ENCODE measurements at places on chromosomes 13 and 19. TPM values are rescaled to one million over a fixed set of nuclear protein-coding genes. Genes with fewer than 3 reads are reported as not detected.

DNA sequence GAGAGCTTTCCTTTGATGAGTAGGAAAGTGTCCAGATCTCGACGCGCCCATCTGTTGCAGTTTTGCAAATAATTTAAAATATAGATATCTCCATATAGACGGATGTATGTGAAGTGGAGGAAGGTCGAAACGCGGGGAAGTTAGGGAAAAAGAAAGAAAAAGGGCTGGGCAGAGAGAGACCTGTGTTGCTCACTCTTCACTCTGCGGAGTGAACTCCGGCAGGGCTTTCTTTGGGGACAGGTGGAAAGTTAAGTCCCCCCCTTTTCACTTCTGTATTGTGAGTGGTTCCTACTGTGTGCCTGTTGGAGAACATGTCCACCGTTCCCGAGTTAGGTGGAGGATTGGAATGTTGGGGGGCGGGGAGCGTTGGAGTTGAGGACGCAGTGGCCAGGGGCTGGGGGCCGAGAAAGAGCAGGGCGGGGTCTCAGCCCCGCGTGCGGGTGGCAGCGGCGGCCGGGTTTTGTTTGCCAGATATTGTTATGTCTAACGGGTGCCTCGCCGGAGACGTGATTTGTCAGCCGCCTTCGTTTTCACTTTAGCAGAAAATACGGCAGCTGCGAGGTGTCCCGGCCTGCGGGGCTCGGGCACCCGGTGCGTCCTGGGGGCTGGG, 145.1 kb upstream of the ZNF536 start:
- H3K27me3 ChIP-seq: peaks cover 81% of the 10 kb centered on the region
- H3K36me3 ChIP-seq: no peaks in the 10 kb centered on the region
- H3K4me3 ChIP-seq: peak overlapping the region; percentile 93

Gene SPIB
- 3.0 TPM for total RNA-seq

DNA sequence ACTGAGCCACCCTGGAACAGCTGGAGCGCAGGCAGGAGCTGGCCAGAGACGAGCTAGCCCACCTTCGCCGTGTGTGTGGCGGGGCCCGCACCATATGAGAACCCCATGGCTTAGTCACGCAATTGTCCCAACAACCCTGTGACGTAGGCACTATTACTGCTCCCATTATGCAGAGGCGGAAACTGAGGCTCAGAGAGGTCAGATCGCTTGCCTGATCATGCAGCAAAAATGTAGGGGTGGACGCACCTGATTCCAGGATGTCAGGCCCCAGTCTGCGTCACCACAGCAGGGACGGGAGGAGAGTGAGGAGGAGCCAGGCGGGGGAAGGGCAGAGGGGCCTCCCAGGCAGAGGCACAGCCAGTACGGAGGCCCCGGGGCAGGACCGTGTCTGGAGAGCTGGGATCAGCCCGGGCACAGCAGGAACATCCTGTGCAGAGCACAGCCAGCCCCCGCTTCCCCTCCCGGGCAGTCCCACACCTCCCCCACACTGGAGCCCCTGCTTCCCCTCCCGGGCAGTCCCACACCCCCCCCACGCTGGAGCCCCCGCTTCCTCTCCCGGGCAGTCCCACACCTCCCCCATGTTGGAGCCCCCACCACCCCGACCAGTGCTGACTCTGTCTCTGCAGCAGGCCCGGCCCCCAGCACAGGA, 16.7 kb downstream of the PIP5K1C start:
- DNase-seq: no peak
- H3K4me3 ChIP-seq: no peak overlapping the region
- no peaks in the 10 kb centered on the region for H3K27me3 ChIP-seq
- H3K4me1 ChIP-seq: peaks cover 28% of the 10 kb centered on the region
- no peak overlapping the region for H3K27ac ChIP-seq
- H3K36me3 ChIP-seq: peaks cover 14% of the 10 kb centered on the region

DNA sequence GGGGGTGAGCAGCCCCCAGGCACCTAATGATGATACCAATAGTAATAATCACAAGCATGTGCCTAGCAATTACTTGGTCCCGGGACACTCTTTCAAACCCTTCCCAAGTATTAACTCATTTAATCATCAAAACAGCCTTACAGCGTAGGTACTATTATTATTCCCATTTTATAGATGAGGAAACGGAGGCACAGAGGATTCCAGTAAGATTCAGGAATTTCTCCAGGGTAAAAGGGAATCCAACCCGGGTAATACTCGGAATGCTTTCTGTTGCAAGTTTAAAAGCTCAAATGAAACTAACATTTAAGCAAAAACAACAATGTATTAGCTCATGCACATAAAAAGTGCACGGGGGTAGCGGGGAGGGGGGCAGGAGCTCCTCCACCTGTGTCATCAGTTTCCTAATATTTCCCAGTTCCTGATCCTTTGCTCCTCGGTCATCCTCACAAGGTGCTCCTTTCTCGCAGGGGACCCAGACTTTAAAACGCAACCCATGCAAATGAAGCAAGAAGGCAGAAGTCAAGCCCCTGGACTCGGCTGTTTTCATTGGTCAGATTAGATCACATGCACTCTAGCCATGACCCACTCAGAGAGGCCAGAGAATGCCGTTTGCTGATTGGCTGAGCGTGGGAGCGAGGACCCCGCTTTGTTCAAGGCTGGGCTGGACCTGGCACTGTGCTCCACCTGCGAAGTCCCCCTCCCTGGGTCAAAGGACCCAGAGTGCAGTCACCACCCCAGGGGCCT, 38.3 kb upstream of the C19orf12 start:
- H3K27me3 ChIP-seq: peaks cover 3% of the 10 kb centered on the region
- H3K27ac ChIP-seq: no peak overlapping the region
- H3K4me3 ChIP-seq: no peak overlapping the region
- DNase-seq: no peak
- H3K4me1 ChIP-seq: no peaks in the 10 kb centered on the region

Gene ZNF665
- total RNA-seq: 5.0 TPM

GRCh38 chr13:37009692-37010091, 9.1 kb downstream of the EXOSC8 start:
- peaks cover 25% of the 10 kb centered on the region for H3K36me3 ChIP-seq
- no peak overlapping the region for H3K27ac ChIP-seq
- no peaks in the 10 kb centered on the region for H3K4me1 ChIP-seq
- H3K4me3 ChIP-seq: no peak overlapping the region
- no peaks in the 10 kb centered on the region for H3K27me3 ChIP-seq

Gene OR7A5
- not detected for total RNA-seq

- no peak overlapping the region for H3K4me3 ChIP-seq
- peaks cover 9% of the 10 kb centered on the region for H3K4me1 ChIP-seq
- peak overlapping the region; percentile 90 for H3K27ac ChIP-seq
- H3K27me3 ChIP-seq: peaks cover 74% of the 10 kb centered on the region
- no peak for DNase-seq
- H3K36me3 ChIP-seq: no peaks in the 10 kb centered on the region
These were observed 5.1 kb upstream of the EPS8L1 start for GRCh38 chr19:55070466-55071128.

Gene ZNF610
- total RNA-seq: 18.0 TPM

DNA sequence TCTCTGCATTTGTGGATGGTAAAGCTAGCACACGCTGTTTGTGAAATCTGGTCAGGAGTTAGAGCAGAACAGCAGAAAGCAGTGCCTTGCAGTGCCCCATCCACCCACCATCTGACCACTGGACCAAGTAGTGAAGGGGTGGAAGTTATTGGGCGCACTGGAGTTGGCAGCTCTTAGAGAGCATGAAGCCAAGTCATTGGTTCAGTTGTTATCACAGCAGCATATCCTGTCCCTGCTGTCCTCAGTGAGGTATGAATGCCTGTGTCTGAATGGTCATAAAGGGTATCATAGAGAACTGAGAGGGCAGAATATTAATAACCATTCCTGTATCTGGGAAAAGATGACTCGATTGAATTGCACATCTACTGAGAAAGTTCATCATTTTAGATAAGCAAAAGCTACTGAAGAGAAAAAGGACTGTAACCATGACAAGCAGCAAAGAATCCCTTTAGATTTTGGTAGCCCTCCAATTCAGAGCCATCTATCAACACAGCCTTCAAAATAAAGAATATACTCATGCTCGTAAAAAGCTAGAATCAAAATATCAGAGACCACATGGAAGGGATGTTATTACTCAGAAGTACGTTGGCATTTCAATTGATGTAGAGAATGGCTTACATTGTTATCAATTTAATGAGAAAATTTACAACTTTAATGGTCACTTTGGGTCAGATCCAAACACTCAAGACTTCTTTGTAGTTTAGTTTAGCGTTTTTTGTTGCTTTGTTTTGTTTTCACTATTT, 919.0 kb downstream of the EFNB2 start:
- H3K4me3 ChIP-seq: no peak overlapping the region
- H3K36me3 ChIP-seq: no peaks in the 10 kb centered on the region
- no peak overlapping the region for H3K27ac ChIP-seq
- no peak for DNase-seq
- H3K27me3 ChIP-seq: no peaks in the 10 kb centered on the region
- peaks cover 6% of the 10 kb centered on the region for H3K4me1 ChIP-seq

DNA sequence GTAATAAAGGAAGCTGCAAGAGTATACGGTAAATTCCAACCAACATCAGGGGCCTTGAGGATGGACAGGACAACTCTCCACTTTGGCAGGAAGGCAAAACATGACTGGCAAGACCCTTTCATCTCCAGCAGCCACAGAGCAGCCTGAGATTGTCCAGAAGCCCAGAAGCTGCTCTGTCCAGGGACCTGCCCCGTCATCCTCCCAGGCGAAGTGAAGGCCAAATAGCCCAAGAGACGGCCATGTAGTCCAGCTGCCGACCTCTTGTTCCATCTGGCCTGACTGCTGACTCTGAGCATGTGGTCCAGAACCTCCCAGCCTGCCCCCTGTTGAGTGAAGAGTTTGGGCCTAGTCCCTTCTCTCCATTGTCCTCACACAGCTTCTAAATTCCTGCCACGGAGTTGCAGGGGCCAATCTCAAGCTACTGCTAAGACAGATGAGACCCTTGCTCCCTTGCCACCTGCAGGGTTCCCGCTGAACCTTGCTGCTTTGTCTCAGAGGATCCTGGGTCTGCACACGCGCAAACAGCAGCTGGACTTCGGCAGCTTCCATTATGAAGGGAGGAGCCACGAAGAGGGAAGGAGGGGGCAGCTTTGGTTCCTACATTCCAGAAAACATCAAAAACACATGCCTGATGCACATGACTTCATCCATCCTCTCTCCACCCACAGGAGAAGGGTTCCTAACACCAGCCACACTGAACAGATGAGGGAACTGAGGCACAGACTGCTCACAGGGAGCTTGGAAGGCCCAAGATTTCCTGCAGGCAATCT, 196.9 kb downstream of the KATNAL1 start:
- peaks cover 58% of the 10 kb centered on the region for H3K4me1 ChIP-seq
- DNase-seq: no peak
- H3K27ac ChIP-seq: peak overlapping the region; percentile 36
- H3K4me3 ChIP-seq: no peak overlapping the region
- H3K27me3 ChIP-seq: peaks cover 2% of the 10 kb centered on the region

Gene CYP2S1
- total RNA-seq: 33.1 TPM

- H3K4me1 ChIP-seq: no peaks in the 10 kb centered on the region
- H3K36me3 ChIP-seq: no peaks in the 10 kb centered on the region
- H3K27ac ChIP-seq: no peak overlapping the region
- DNase-seq: peak; percentile 81
- H3K27me3 ChIP-seq: peaks cover 24% of the 10 kb centered on the region
These were observed 24.3 kb downstream of the NFILZ start for GRCh38 chr19:8654591-8655339.

- H3K4me1 ChIP-seq: no peaks in the 10 kb centered on the region
- DNase-seq: no peak
- H3K27ac ChIP-seq: no peak overlapping the region
- H3K27me3 ChIP-seq: peaks cover 6% of the 10 kb centered on the region
These were observed 23.5 kb downstream of the NFIC start for GRCh38 chr19:3389876-3390371.

DNA sequence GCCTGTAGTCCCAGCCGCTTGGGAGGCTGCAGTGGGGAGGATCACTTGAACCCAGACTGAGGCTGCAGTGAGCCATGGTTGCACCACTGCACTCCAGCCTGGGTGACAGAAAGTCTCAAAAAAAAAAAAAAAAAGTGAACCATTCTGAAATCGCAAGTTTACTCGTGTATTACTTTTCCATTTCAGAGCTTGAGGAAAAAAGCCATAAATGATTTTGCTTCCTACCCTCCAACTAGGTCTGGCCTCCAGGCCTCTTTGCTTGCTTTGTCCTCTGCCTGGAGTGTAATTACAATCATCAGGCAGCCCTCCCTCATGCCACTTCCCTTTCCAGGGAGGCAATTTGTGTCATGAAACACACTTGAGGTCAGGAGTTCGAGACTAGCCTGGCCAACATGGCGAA, 8.5 kb downstream of the BLVRB start:
- H3K27me3 ChIP-seq: no peaks in the 10 kb centered on the region
- H3K4me3 ChIP-seq: no peak overlapping the region
- H3K4me1 ChIP-seq: no peaks in the 10 kb centered on the region
- no peak overlapping the region for H3K27ac ChIP-seq

DNA sequence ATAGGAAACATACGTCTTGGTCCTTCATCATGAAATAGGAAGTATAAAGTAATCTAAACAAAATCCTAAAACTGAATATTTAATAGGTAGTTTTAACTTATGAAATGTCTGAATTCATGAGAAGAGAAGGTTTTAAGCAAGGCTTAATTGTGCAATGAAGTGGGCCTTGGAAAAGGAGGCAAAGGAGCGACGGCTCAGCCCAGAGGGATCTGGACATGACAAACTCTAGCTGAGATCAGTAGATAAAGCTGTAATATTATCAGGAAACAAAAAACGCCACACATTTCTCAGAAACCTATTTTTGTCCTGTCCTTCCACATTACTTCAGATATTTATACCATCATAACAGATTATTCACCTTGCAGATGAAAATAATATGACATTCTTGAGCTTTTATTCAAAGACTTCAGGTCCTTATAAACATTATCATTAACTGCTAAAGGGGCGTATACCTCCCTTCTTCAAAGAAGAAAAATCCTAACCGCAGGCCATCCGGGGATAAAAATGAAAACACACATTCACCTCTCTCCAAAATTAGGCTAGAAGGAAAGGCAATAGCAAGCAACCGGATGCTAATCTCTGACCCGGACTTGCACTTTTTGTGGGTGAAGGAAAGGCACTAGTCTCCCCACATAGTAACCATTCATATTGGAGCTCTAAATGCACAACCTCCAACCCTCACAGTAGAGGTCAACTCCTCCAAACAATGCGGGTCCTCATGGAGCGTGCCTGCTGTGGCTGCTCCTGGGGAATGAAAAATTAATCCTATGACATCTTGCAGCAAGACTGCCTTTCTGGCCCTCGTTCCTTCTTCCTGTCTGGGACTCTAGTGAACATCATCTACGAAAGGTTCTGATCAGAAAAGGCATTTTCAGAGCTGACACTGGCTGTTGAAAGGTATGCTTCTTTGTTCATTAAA, 108.8 kb downstream of the TBC1D4 start:
- no peaks in the 10 kb centered on the region for H3K36me3 ChIP-seq
- DNase-seq: no peak
- H3K27ac ChIP-seq: no peak overlapping the region
- no peaks in the 10 kb centered on the region for H3K27me3 ChIP-seq
- H3K4me3 ChIP-seq: peak overlapping the region; percentile 47
- peaks cover 21% of the 10 kb centered on the region for H3K4me1 ChIP-seq

DNA sequence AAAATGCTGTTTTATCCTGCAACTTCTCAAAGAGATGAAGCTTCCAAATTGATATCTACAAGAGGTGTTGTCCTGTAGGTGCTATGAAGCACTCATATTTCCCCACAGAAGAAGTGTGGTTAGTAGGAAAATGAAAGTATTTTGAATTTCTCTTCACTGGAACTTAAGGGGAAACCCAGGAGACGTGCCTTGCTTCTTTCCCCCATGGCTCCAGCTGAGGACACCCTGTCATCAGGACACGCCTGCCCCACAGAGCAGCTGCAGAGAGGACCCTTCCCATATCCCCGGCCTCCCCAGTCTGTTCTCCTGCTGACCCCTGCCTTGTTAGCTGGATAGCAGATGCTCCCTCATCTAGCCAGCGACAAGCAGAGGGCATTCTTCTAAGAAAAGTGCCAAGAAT, 371.3 kb downstream of the COG6 start:
- peaks cover 4% of the 10 kb centered on the region for H3K4me1 ChIP-seq
- H3K4me3 ChIP-seq: no peak overlapping the region
- H3K27me3 ChIP-seq: no peaks in the 10 kb centered on the region
- H3K36me3 ChIP-seq: no peaks in the 10 kb centered on the region

Gene ZNF222
- 6.7 TPM for total RNA-seq
